ENCODE measurements at places on chromosomes 16 and 17.

DNA sequence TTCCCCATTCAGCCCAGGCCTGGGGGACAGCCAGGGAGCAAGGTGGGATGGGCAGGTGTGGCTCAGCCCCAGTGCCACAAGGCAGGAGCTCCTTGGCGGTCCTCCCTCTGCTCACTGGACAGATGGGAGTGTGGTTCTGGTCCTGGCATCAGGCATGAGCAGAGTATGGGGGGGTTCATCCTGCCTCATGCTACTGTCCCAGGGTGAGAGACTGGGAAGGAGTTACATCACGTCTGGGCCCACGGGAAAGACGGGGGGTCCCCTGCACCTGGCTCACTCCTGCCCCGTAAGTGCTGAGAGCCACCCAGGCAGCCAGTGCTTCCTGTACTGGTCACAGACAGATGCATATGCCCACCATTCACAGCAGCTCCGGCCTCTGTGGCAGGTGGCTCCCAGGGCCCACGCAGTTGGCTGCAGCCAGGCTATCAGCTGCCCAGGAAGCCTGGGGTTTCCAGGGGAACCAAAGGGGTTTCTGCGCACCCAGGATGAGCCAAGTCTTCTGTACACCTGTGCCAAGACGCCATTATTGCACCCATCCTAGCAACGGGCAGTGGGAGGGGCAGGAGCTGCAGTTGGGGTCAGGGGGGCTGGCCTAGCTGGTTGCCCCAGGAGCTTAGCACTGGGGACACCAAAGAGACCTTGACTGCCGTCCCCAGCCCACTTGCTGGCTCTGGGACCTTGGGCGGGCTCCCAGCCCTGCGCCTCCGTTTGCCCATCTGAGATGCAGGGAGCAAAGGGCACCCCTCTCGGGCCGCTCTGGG is 1.9 kb downstream of the BAIAP3 start:
- DNase-seq = no peak

GRCh38 chr16:28491230-28491969 is 474 bp downstream of the CLN3 start:
- peak; percentile 9 for DNase-seq

GRCh38 chr17:79577485-79578187 is 33.2 kb downstream of the RBFOX3 start:
- DNase-seq = no peak

DNA sequence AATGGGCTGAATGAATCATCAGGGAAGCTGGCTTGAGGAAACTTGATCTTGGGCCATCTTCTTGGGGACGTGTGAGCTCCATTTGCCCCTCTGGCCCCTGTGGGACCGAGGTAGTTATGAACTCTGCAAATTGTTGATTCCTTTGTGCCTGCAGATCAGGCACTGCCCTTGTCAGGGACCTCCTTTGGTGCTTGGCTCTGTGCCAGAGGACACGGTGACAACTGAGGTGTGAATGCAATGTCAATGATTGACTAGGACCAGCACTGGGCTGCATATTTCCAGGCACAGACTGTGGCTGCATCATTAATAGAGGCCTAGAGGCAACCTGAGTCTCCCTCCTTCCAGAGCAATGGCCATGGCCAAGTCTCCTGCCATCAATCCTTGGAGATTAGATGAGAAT is 23.8 kb downstream of the PDILT start:
- DNase-seq = no peak

DNA sequence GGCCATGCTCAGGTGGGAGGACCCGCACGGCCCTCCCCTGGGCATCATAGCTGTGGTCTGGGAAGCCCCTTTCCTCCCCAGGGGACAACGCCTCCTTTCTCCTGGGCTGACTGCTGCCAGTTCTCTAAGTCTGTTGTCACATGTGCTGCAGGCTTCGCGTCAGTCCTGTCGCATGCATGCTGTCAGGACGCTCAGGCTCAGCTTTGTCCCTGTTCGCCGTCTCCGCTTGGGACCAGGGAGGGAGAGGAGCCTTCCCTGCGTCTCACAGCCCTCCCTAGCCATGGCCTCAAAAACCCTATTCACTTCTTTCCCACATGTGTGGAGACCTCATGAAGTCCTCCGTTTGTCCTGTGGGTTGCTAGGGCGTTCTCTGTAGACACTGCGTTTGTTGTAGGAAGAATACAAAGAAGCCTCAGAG is 21.4 kb downstream of the LDHD start:
- no peak for DNase-seq

GRCh38 chr16:12186774-12187335 is 210.3 kb downstream of the SNX29 start:
- DNase-seq = no peak

GRCh38 chr16:50550035-50550434 is 1.8 kb downstream of the NKD1 start:
- no peak for DNase-seq

DNA sequence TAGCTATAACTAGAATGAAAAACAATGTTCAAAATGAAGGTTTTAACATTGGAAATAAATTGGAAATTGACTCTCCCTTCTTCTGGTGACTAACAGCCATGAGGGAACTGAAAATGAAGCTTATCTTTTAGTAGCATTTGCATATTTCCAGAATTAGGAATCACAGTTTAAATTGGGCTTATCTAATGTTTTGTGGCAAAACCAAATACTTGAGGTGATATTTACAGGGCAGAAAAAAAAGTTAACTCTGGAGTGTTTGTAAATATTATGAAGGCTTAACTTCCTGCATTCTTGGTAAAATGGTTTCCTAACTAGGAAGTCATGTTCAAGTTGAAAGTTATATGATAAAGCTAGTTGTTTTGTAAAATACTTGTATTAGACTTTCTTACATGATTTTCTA is 96.4 kb upstream of the SOX9 start:
- DNase-seq = no peak

DNA sequence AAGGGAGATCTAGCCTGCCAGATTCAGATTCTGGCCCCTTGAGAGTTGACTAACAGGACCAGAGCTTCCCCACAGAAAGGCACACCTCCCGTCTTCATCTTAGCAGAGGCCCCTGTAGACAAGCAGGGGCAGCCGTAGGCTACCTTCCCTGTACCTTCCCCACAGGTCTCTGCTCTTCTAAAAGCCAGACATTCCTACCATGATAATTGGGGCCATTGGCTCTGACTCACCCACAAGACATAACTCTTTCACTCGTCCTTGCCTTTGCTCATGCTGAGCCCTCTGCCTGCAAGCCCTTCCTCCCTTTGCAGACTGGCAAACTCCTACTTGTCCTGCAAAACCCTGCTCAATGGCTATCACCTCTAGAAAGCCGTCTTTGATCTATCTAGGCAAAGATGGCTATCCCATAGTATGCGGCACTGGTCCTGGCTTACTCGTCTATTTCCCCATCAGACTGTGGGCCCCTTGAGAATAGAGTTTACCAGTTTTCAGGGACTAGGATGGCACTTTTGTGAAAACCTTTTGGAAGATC is 43.8 kb downstream of the PIMREG start:
- DNase-seq = no peak

- DNase-seq = peak; percentile 3
Observed at GRCh38 chr17:71764505-71764904, 356.3 kb upstream of the SOX9 start.

- peak; percentile 46 for DNase-seq
Observed at GRCh38 chr17:57210972-57211411, 45.3 kb upstream of the MSI2 start.

GRCh38 chr17:4341616-4341977 is 24.9 kb downstream of the UBE2G1 start:
- DNase-seq = no peak

GRCh38 chr16:27289669-27290068 is 21.1 kb upstream of the NSMCE1 start:
- no peak for DNase-seq

- no peak for DNase-seq
Observed at GRCh38 chr17:57451643-57452042, 195.3 kb downstream of the MSI2 start.

DNA sequence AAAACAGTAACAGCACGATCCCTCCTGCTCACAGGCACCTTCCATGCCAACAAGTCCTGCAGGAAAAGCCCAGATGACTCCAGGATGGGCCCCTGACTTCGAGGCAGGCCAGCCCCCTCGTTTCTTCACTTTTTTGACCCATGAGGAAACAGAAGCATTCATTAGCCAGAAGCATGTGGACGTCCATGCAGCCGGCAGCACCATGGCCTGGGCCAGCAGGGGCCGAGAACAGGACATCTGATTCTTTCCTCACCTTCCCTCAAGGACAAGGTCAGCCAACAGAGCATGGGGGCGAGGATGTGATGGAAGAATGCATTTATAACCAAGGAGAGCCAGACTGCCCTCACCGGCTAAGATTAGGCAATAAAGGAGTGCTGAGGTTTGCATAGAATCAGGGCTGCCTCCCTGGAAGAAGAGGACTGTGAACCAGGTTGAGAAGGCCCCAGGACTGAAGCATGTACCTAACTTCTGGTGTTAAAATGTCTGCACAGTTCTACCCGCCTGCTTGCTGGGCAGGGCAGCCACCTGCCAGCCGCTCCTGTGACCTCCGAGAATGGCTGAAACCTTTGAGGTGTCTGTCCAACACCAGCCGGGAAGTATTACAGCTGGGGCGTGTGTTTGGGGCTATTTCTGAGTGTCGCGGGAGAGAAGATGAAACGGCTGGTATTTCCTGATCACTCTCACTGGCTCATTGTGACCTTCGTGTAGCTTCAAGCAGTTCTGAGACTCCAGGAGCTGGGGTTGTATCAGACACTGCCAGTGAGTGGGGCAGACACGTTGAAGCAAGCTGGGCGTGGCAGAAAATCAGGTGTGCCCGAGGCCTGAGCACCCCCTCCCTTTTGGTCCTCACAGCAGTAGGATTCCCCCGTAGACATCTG is 94.0 kb upstream of the TNRC6C start:
- no peak for DNase-seq

DNA sequence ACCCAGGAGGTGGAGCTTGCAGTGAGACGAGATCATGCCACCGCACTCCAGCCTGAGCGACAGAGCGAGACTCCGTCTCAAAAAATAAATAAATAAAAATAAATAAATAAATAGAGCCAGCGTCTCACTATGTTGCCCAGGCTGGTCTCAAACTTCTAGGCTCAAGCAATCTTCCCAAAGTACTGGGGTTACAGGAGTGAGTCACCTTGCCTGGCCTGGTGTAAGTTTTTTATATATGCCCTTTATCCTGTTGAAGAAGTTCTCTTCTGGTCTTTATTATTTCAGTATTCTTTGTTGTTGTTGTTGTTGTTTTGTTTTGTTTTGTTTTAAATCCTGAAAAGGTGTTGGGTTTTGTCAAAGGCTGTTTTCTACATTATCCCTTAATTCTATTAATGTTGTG is 30.1 kb upstream of the ABCC1 start:
- no peak for DNase-seq

DNA sequence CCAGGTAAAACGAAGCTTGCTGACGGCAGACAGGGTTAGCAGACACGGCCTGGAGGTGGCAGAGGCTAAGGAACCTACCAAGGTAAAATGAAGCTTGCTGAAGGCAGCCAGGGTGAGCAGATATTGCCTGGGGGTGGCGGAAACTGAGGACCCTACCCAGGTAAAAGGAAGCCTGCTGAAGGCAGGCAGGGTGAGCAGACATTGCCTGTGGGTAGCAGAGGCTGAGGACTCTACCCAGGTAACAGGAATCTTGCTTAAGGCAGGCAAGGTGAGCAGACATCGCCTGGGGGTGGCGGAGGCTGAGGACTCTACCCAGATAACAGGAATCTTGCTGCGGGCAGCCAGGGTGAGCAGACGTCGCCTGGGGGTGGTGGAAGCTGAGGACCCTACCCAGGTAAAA is 2.6 kb upstream of the GCGR start:
- DNase-seq = no peak

DNA sequence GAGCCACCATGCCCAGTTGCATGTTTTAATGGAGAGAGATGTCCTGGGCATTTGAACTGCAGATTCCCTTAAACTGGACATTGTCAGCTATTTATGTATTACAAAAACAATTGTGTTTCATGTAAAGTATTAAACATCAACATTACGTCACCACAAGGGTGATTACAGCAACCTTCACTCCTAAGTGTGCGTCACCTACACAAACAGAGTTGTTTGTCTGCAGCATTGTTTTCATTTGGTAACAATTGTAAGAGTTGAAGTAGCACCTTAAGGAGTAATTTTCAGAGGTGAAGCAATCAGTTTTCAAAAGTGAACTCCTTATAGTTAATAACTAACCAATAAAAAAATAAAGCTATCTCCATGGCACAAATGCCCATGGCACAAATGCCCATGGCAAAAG is 271.4 kb downstream of the IRX3 start:
- no peak for DNase-seq

DNA sequence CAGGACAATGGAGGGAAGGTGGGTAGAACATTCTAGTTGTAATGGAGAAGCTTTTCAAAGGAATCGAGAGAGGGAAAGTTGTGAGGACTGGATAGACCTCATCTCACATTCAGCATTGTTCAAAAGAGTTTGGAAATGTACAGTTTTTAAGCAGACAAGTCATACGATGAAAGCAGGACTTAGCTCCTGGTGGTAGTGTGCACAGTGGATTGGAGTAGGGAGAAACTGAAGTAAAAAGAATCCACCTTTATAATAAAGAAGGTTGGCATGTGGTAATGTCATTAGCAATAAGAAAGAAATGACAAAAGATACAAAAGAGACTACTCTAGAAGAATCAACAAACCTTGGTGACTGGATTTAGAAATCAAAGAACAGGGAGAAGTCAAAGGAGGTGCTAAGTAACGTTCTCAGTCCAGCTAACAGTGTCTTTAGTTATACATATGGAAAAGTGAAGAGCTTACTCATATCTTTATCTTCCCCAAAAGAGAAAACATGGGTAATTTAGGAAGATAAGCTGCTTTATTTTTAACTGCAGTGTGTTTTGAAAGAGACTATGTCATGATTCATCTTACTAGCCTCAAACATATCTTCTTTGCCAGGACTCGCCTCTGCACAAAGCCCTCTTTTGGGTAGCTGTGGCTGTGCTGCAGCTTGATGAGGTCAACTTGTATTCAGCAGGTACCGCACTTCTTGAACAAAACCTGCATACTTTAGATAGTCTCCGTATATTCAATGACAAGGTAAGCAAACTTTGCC is 18.7 kb upstream of the EVI2A start:
- peak; percentile 82 for DNase-seq

DNA sequence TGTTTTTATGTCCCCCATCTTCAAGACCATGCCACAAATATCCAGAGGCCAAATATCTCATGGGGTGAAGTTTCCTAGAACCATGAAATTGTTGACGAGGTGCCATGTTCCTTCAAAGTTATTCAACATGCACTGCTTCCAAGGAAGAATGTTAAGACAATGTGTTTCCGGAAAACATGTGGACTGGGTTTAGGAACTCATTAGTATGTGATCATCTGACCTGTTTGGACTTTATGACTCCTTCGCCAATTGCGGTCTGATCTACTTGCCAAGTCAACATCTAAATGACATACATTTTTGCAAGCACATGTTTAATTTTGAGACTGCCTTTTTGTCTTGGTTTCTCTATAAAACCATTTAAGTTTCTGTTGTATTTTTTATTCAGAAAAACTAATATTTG is 234.8 kb downstream of the MAF start:
- DNase-seq = no peak

DNA sequence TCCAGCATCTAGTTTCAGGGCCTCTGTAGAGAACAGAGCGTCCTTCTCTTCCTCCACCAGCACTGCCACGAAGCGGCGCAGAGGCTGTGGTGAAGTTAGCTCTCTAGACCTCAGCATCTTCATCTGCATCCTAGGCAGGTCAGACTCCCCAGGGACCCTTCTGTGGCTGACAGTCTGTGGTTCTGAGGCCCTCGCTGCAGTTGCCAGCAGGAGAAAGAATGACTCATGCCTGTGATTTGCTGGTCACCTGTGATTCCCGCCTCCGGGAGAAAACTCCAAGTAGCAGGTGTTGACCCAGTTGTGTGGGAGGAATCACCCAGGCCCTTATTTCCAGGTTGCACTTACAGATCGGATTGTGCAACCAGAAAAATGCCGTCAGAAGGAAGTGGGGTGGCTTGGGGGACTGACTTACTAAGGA is 117.3 kb upstream of the CACNG5 start:
- no peak for DNase-seq

- DNase-seq = no peak
Observed at GRCh38 chr16:3242709-3243108, 7.8 kb upstream of the ZNF200 start.

All from cardiac fibroblast (primary cell).